Right ventricle myocardium inferior (tissue), 1 donor: ENCODE measurements at places on chromosomes 1 and 21. TPM values are rescaled to one million over a fixed set of nuclear protein-coding genes. Genes with fewer than 3 reads are reported as not detected.

RIMKLA gene
- 7.5 TPM for total RNA-seq

PRXL2B gene
- total RNA-seq, result 12.2 TPM

WDR64 gene
- not detected for total RNA-seq

SHISAL2A gene
- not detected for total RNA-seq

ENTREP3 gene
- total RNA-seq, result 14.5 TPM

RNU1-1 gene
- total RNA-seq, result 4,572 TPM

CD34 gene
- total RNA-seq, result 84.8 TPM

OR2L3 gene
- not detected for total RNA-seq

OXCT2 gene
- total RNA-seq, result 1.3 TPM

SMPDL3B gene
- total RNA-seq, result not detected

LHX8 gene
- not detected for total RNA-seq

MEX3A gene
- total RNA-seq, result 0.24 TPM

ETV3L gene
- total RNA-seq, result not detected

SMCP gene
- total RNA-seq, result not detected

MYOM3 gene
- total RNA-seq, result 403 TPM

C1orf87 gene
- total RNA-seq, result not detected

KCNA2 gene
- 1.5 TPM for total RNA-seq

TP73 gene
- 0.14 TPM for total RNA-seq

SDHC gene
- 407 TPM for total RNA-seq

UBE2U gene
- total RNA-seq, result 0.95 TPM

KRTAP7-1 gene
- total RNA-seq, result not detected

OR2G6 gene
- total RNA-seq, result not detected

DMBX1 gene
- total RNA-seq, result not detected

TCHH gene
- not detected for total RNA-seq

ZBTB8A gene
- total RNA-seq, result 2.8 TPM

NHLH1 gene
- not detected for total RNA-seq

ZNF697 gene
- total RNA-seq, result 8.8 TPM

KIF1B gene
- total RNA-seq, result 70.0 TPM

CASZ1 gene
- total RNA-seq, result 58.2 TPM

IFI44L gene
- 3.6 TPM for total RNA-seq

SCMH1 gene
- total RNA-seq, result 41.1 TPM

FHAD1 gene
- not detected for total RNA-seq

FCAMR gene
- not detected for total RNA-seq

SLC45A3 gene
- 6.5 TPM for total RNA-seq

CFAP74 gene
- total RNA-seq, result not detected

RSRP1 gene
- total RNA-seq, result 41.4 TPM

PCAT6 gene
- 0.54 TPM for total RNA-seq

NR1I3 gene
- not detected for total RNA-seq

CASQ1 gene
- total RNA-seq, result 27.0 TPM

LY9 gene
- total RNA-seq, result not detected

SYT14 gene
- total RNA-seq, result not detected

SPATA46 gene
- total RNA-seq, result not detected

COL16A1 gene
- 12.7 TPM for total RNA-seq

CCDC185 gene
- not detected for total RNA-seq

GUCA2B gene
- total RNA-seq, result not detected

RBM8A gene
- total RNA-seq, result 63.6 TPM

TBX15 gene
- 0.43 TPM for total RNA-seq

COL11A1 gene
- total RNA-seq, result not detected

NBPF6 gene
- total RNA-seq, result not detected

LENEP gene
- not detected for total RNA-seq
